ENCODE measurements at places on chromosomes 1 and 21.
A peak's percentile ranks its signal among the peaks of the same experiment; 100 is the strongest.

- no peak for DNase-seq
These were observed 170.7 kb downstream of the NEGR1 start for GRCh38 chr1:72111662-72112061.

DNA sequence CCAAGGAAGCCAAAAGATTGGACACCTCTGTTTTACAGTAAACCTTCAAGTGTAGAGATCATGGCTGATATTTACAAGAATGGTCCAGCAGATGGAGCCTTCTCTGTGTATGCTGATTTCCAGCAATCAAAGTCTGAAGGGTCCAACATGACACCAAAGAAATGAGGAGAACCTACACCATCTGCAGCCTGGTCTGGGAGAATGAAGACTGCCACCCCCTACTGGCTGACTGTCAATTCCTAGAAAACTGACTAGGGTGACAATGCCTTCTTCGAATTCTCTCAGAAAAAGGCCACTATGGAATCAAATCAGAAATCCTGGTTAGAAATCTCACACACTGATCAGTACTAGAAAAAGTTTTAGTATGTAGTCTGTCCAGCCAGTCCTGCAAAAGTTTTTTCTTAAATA lies 83.3 kb downstream of the CDC42BPA start:
- DNase-seq, result no peak

DNA sequence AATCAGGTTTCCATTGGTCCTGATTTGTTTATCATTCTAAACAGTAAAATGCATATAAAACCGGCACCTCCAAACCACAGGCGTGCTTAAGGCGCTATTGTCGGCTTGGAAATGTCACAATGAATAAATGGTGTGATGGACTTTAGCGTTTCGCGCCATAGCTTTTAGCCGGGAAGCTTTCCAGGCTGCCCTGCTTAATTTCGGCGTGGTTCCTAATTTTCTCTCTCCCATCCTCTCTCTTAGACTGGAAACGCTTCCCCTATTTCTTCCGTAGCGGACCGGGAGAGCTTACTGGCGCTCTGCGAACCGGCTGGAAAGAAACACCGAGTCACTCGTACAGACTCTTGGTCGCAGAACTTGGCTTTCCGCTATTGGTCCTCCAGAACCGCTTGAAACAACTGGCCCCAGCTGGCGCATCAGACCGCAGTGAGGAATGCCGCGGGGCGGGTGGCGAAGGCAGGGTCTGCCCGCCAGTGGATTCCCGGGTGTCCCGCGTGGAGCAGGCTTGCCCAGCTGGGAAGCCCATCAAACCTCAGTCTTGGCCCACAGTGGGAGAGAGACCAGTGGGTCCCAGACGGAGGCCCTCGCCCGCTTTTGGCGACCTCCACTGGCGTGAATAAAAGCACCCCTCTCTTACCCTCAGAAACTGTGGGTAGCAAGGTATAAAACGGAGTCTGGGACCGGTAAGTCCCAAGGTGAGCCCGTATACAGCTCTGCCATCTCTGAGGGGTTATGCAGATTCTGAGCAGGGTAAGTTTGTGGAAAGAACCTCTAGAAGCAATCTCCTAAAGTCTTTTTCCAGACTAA lies 4.0 kb upstream of the LHX8 start:
- DNase-seq, result no peak

DNA sequence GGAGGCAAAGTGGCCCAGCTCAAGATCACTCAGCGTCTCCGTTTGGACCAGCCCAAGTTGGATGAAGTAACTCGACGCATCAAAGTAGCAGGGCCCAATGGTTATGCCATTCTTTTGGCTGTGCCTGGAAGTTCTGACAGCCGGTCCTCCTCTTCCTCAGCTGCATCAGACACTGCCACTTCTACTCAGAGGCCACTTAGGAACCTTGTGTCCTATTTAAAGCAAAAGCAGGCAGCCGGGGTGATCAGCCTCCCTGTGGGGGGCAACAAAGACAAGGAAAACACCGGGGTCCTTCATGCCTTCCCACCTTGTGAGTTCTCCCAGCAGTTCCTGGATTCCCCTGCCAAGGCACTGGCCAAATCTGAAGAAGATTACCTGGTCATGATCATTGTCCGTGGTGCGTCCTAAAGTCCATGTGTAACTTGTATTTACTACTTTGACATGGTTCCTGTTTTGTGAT lies 2.7 kb downstream of the RBM15 start:
- no peak for DNase-seq

DNA sequence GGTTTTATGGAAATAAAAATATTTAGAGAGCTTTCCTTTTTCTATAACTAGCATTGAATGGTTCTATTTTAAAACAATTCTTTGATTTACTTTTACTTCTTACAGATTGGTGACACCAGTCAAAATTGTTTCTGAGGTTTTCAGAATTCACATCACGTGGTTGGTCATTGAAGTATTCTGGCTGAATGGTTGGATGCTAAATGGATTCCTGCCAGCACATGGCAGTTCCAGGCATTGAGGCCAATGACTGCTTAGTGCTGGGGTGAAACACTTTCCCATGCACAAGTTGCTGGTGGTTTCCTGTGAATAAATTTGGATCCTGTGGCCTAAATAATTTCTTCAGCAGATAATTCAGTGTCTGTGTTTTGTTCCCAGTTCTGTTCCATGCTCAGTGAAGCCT lies 20.6 kb downstream of the NCAM2 start:
- no peak for DNase-seq

- DNase-seq, result no peak
These were observed 94.1 kb downstream of the CLDN17 start for GRCh38 chr21:30072496-30072895.

- no peak for DNase-seq
These were observed 91.2 kb upstream of the CD1D start for GRCh38 chr1:158089476-158089875.

DNA sequence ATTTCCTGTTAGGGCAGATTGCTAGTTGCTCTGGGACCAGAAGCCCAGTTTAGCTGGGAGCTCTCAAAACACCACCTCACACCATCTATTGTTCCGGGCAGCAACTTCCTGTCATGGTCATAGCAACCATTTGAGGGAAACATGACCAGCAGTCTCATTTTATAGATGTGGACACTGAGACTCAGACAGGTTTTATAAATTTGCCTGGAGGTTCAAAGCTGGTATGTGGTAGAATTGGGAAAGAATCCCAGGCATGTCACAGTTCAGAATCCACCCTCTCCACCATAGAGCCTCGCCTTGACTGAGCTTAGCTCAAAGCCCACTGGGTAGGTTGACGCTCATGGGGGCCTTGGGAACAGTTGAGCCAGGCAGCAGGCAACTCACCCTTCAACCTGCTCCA lies 14.0 kb upstream of the TRIM67 start:
- DNase-seq, result no peak

- DNase-seq, result no peak
These were observed 51.3 kb downstream of the CAPN9 start for GRCh38 chr1:230798491-230798890.

DNA sequence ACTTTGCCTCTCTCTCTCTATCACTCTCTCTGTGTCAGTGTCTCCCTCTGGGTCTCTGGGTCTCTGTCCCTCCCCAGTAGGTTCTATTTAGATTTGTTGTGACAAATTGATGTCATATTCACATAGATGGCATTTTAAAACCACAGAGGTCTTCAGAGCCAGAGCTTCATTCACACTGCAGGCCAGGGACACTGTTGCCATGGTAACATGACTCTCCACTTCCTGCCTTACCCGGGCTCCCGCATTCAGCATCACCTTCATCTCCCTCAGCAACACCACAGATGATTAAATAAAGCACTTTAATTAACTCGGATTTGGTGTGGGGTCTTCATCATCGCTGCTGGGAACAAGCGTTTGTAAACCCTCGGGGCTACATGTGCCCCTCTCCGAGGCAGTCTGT lies 132.6 kb downstream of the ETS2 start:
- no peak for DNase-seq

DNA sequence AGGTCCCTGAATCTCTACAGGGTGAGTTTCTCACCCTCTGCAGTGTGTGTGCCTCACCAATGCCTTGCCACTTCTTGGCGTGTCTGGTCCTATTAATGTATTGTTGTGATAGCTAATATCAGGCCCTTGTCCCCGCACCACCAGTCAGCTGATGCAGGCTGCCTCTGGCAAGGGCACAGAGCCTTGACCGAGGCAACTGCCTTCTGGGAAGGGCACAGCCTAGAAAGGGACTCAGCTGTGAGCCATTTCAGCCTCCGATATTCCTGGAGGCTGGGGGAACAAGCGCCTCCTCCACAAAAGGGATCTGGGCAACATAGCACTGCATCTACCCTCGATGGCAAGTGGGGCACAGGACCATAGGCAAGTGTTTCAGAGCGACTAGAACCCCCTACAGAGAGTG lies 27.0 kb downstream of the IL10RB start:
- DNase-seq, result no peak

GRCh38 chr1:160542303-160542945 lies 19.4 kb upstream of the SLAMF6 start:
- no peak for DNase-seq

DNA sequence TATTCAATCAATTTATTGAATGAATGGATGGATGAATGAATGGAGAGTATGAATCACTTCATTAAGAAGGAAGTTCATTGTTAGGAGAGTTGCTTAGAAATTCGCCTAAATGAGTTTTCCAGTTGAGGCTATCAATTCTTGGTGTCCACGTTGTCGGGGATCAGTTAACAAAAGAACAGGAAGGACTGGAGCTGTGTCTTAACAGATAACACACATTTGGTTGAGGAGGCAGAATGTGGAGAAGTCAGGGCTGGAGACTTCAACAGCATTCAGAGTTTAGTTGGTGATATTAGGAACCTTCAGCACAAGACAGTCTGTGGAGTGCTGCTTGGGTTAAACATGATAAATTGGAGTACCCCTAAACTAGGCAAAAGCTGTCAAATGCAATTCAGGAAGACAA lies 33.7 kb downstream of the ZBTB18 start:
- DNase-seq, result no peak

GRCh38 chr1:17979815-17980214 lies 127.8 kb upstream of the IGSF21 start:
- DNase-seq, result no peak

GRCh38 chr1:58119971-58120370 lies 426.6 kb downstream of the OMA1 start:
- no peak for DNase-seq

DNA sequence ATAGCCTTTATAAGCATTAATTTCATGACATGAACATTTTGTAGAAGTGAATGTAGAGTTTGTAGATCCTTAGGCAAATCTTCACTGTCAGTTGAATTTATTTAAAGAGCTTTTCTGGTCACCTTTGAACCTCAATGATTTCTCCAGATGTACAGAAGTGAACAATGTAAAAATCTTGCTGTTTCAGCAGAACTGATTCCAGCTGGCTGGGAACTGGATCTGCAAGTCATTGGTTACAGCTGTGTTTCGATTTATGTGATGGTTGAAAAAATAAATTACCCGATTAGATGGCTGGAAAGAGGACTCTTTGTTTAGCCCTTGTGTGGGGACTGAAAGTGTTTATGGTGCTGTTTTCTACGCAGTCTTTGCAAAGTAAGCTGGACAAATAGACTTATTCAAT lies 849.8 kb downstream of the USP25 start:
- DNase-seq, result no peak

- DNase-seq, result no peak
These were observed 29.4 kb upstream of the KCNA10 start for GRCh38 chr1:110548381-110548780.

DNA sequence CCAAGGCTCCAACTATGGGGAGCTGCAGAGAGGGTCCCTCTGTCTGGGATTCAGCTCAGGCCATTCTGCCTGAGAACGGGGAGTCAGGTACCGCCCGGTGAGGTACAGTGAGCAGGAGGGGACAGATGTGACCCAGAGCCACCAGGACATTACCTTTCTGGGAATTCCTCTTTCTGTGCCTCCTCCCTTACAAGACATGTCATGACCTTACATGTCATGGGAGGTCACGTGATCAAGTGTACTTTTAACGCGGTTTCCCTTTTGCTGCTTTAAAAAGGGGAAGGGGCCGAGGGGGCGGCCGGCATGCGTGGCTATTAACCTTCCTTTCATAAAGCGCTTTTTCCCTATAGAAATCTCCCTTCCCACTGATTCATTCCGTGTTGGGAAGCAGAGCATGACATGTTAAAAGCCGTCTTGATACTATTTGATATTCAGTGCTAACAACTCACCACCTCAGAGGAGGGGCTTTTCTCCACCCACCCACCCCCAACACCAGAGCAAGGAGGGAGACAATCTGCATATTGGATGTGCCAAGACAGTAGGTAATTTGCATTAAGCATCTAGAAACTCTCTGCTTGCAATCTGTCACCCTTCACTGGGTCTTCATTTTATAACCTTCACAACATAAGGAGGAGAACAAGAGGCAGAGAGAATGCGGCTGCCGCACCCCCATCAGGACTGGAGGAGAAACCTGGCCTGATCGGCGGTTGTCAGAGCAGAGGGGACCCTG lies 113.6 kb upstream of the VAMP3 start:
- DNase-seq, result no peak

DNA sequence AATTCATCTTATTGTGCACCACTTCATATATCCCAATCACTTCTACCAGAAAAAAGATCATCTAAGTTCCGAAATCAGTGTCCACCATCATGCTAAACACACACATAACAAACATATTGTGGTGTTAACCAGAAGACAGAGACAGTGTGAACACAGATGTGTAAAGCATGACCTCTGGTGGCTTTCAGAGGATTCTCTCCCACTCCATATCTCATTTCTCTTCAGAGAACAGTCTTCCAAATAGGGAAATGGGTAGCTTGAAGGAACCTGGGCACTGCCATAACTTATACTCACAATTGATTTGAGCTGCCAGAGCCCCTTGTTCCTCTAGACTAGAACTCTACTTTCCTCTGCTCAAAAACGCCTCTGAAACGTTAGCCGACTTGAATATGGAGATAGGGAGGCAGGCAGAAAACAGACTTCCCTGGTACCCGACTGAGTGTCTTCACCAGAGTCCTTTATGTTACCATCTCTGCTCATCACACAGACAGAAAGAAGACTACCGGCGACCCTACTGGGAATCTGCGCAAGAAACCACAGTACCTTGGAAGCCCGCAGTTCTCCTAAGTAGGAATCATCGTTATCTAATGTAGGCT lies 1.8 kb upstream of the ELAPOR1 start:
- no peak for DNase-seq

DNA sequence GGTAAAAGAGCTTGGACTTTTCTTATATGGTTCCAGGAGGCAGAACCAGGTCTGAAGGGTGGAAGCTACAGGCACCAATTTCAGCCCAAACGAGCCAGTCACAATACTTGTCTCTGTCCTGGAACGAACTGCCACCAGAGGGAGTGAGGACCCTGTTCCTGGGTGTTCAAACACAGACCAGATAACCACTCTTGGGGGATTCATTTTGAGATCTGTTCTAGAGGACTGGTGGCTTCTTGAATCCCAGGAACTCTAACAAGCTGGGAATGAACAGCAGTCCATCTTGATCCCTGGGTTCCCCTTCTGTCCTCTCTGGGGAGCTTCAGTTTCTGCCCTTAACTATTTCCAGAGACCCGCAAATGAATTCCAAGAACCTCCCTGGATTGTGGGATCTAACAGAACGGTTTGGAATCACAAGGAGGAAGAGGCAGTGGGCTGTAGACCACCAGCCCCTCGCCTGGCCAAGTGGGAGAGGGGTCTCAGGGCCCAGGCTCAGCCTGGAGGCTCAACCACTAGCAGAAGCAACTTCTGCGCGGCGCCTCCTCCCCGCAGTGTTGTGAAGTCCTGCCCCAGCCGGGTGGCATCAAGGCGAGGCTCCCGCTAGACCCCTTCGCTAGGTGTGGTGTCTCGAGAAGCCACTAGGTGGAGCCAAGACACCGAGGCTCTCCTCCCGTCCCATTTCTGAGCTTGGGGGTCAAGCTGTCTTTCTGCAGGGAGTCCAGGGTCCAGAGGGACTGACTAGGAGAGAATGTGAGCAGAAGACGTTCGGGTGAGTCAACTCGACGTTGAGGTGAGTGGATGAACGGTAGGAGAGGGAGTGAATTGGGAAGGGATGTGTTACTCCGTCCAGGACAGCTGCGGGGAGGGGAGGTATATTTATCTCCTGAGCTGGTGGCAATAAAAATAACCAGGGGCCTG lies 12.1 kb upstream of the NES start:
- DNase-seq, result peak; percentile 87
